OCI-LY7 (cell line): ENCODE measurements at places on chromosomes 1 and 21.

GRCh38 chr1:38061883-38062328 lies 15.3 kb upstream of the POU3F1 start:
- no peak for DNase-seq

- DNase-seq = no peak
Measured at GRCh38 chr1:19824541-19824940, 9.5 kb upstream of the RNF186 start.

DNA sequence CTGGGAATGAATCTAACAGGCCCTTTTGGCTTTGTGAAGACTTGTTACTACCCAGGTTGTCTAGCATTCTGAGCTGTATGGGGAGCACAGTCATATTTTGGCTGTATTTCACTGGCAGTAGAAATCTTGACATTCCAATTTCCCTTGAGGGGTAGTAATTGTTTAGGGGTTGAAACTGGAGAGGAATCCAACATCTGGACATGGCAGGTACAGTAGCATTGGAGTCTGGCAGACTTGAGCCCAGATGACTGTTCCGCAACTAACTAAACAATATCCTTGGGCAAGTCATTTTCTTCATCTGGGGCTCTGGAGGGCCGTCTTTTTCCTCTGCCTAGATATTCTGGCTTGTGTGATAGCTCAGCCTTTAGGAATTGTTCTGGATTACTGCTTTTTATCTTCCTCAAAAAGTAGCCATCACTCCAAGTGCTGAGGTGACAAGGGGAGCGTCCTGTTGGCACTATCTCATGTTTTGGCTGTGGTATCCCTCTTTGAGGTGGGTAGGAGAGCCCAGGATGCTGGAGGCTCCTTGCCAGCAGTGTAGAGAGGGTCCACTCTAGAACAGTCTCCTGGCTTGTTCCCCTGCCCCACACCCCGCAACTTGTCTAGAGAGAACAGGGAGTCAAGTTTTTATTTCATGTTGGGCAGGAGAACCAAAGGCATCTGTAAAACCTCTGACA lies 22.7 kb upstream of the NBL1 start:
- no peak for DNase-seq

- DNase-seq = no peak
Measured at GRCh38 chr1:21667348-21668231, 1.6 kb downstream of the RAP1GAP start.

GRCh38 chr1:227944931-227945890 lies 2.5 kb downstream of the WNT9A start:
- no peak for DNase-seq

DNA sequence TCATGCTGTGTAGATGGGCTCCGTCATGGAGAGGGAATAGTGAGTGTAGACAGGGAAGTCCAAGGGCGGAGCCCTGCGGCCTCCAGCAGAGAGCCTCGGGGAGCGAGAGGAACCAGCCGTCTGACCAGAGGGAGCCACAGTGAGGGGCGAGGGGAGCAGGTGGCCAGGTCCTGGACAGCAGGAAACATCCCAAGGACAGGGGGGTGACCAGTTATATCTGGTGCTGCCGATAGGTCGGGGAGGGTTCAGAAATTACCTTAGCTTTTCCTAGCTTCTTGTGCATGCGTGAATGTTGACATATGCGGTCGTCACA lies 46.5 kb downstream of the TRAPPC10 start:
- no peak for DNase-seq

GRCh38 chr1:94927405-94928175 lies 680 bp upstream of the CNN3 start:
- no peak for DNase-seq

DNA sequence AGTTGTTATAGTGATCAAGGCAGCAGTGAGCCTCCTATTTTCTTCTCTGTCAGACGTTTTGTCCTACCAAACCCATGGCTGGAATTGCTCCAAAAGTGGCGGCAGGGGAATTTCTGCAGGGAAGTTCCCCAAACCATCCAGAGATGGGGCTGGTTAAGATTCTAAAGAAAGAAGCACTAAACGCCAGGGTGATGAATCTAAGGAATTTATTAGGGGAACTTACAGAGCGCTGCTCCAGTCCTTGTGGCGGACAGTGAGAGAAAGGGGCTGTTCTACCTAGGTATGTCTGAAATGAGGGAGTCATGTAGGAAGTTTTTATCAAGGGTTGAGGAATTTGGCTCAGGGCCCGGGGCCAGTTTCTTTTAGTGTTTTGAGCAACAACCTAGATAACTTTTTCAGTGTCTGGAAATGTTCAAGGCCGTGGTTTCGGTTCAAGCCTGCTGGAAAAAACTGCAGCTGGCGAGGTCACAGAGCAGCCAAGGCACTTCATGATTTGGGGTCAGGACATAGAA lies 222.4 kb upstream of the B3GALT2 start:
- DNase-seq = no peak

- no peak for DNase-seq
Measured at GRCh38 chr1:91555821-91556531, 55.3 kb downstream of the CDC7 start.

DNA sequence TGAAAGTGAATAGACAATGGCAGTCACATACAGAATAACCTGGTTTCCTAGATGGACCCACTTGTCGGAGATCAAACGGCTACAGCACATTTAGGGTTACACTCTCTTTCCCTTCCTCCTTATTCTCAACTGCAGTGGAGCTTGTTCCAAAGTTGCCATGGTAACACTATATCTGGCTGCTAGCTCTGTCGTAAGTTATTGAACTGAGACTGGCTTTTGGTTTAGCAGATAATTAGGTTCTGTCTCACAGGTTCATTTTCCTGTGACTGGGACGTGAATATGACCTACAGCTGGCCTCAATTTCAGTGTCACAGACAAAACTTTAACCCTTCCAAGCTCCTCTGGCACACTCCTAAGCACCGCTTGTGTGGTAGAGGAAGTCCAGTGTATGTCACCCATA lies 875.8 kb downstream of the USP25 start:
- DNase-seq = no peak

DNA sequence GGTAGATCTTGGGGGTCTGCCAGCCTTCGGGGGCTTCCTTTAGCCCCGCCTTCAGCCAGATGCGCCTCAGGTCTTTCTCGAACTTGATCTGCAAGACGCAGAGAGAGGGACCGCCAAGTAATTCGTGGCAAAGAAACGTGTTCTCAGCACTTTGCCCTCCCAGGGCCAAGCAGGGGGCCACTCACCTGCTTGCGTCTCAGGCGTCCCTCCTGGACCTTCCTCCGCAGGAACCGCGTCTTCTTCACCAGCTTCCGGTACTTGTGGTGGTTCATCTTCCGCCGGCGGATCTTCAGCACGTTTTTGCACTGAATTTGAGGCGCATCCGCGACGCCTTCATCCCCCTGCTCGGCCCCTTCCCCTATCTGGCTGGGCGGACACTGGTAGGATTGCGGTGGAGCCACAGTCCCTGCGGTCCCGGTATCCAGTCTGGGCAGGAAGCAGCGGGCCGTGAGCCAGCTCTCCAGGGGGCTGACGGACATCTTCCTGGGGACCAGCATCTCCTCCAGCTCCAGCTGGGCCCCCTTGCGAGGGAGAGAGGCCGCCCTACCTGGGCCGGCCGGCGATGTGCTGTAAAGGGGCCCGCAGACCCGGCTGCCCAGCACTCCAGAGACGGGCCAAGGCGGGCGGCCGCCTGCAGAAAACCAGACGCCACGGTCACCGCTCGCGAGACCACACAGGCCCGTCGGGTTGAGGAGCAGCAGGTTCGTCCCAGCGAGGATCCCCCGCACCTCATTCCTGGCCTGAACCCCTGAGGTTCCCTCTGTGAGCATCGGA lies 1.0 kb downstream of the AURKAIP1 start:
- no peak for DNase-seq

GRCh38 chr1:66381621-66382275 lies 152.2 kb upstream of the SGIP1 start:
- no peak for DNase-seq

GRCh38 chr1:207751790-207752455 lies at the start of gene CD46:
TSS of gene CD46 (plus strand) at chr1:207752054. CDS start at chr1:207752213, 159 bp downstream.
- DNase-seq = peak; percentile 96

- DNase-seq = no peak
Measured at GRCh38 chr1:228288536-228289238, 80.8 kb downstream of the OBSCN start.

- no peak for DNase-seq
Measured at GRCh38 chr1:222736972-222737371, at the start of gene FAM177B. TSS of gene FAM177B (plus strand) at chr1:222737202. CDS start at chr1:222746546, 9,344 bp downstream.

DNA sequence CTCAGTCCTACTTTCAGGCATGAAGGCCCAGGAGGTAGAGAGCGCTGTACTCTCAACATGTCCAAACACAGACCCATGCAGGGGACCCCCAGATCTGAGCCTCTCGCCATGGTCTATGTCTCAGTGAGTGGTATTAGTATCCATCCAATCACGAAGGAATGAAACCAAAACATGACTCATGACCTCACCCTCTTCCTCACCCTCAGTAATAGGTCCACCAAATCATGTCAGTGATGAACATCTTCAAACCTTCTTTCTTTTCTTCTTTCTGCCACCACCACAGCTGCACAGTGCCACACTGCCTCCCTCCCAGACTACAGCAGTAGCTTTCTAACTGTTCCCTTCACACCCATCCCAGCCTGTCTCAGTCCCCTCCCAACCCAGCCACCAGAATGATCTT lies 16.8 kb downstream of the C1orf116 start:
- no peak for DNase-seq

DNA sequence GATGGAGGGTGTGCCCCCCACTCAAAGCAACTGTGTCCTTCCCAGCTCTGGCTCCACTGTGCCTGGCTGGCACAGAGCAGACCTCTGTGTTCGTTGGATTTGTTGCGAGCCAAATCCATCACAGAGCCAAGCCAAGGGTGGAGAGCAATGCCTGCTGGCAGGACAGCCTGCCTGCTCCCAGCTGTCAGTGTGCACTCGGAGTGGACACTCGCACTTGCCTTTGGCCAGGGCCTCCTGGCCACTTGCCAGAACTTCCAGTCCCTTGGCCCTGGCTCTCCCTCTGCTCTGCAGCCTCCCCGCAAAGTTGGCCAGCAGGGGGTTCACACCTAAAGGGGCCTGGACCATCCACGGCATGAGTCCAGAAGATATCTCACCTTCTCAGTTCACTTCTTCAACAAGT lies 16.4 kb downstream of the HEYL start:
- DNase-seq = no peak

- no peak for DNase-seq
Measured at GRCh38 chr1:84574936-84575335, 696 bp upstream of the CTBS start.

GRCh38 chr1:119040906-119041305 lies 52.8 kb upstream of the TBX15 start:
- DNase-seq = no peak

- DNase-seq = peak; percentile 64
Measured at GRCh38 chr1:94805912-94806311, 14.2 kb upstream of the SLC44A3 start.

- DNase-seq = no peak
Measured at GRCh38 chr1:233033361-233033760, 83.0 kb downstream of the NTPCR start.

DNA sequence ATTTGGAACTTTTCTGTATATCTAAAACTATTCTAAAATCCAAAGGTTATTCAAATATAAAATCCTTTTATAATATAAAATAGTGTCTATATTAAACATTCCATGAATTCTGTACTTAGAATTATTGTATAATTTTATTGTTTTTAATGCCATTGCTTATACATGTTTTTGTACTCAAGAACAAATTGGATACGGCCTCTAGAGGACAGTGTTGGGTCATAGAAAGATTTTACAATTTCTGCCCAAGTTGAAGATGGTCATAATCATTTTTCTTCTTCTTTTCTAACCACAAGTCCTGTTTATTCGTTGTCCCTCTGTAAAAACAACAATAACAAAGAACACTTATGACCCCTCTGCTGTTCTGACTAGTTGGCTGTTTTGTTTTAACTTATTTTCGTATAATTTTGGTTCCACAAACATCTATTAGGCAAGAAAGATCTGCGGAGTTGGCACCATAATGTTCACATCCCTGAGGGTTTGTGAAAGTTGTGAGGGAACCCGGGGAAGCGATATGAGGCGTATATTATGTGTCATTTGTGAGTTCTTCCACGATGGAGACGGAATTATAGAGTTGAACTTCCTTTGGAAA lies 75.7 kb upstream of the KIF26B start:
- DNase-seq = peak; percentile 15

DNA sequence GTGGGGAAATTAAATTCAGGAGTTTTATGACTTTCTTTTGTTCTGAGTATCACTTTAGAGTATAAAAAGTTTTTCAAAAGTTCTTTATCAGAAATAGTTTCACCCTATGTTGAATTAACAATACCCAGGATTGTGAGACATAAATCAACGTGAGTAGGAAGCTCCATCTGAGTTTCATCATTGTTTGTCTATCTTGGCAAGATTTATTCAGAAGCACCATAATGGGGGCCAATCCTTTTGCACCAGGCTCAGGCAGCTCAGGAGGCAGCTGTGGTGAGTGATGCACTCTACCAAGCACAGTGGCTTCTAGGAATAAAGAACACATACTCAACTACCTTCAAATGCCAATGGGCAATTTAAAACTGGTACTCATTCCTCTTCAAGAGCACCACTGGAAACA lies 12.0 kb downstream of the CREG1 start:
- no peak for DNase-seq

DNA sequence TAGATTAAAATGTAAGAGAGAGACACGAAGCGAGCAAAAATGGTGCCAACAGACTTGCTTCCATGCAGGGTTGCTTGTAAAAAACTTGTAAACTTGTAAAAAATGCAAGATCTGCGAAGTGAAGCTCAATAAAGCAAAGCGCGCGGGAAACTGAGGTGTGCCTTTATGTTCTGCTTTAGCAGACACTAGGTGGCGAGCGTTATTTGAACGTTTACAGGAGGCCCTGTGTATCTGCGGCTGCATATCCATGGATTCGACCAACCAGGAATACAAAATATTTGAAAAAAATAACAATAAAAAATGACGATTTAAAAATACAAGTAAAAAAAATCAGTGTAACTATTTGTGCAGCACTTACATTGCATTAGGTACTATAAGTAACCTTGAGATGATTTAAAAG lies 1.5 kb downstream of the UBE2G2 start:
- DNase-seq = peak; percentile 68

DNA sequence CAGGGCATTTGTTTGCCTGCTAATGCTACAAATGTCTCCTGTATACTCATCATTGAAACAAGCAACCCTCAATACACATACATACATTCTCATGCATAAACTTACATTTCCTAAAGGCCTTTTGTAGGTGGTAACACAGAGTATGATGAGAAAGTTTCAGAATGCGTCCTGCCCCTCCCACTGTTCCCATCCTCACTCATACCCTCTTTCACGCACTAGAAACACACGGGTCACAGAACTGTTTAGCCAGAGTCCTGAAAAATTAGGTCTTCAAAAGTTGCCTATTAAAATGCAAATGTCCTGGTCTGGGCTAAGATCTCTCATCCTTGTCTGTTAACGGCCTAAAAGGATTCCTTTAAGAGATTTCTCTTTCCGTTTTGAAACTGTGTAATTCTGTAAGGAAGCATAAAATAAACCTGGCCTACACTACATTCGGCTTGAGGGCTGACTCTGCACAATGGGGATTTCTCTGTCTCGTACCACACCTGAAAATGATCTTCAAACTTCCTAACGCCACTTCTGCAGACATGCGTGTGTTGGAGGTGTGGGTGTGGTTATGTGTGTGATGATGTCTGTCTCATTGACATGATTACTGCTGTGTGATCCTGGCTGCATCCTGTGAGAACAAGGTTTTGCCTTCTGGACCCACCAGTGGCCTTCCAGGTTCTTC lies 5.3 kb upstream of the FCER1A start:
- no peak for DNase-seq

- DNase-seq = no peak
Measured at GRCh38 chr1:47883963-47884362, 113.2 kb downstream of the TRABD2B start.
